ENCODE measurements at places on chromosomes 5 and 9.

GRCh38 chr5:36206913-36207312 is 34.8 kb downstream of the NADK2 start:
- ATAC-seq, result no peak

DNA sequence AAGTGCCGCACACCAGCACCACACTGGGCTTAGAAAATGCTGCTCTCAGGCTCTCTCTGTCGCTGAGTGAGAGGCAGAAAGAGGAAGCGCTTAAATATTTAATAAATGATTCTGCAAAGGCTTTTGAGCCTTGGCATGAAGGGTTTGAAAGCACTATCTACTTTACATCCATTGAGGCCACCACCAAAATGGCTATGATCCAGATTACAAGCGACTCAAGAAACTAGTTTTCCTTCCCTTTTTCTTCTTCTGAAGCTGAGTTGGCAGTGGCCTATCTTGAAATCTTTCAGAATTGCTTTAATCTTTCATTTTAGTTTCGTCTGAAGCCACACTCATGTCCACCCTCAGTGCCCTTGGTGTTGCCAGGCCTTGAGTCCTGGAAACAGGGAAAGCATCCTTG is 59.5 kb downstream of the EBF1 start:
- ATAC-seq, result no peak

DNA sequence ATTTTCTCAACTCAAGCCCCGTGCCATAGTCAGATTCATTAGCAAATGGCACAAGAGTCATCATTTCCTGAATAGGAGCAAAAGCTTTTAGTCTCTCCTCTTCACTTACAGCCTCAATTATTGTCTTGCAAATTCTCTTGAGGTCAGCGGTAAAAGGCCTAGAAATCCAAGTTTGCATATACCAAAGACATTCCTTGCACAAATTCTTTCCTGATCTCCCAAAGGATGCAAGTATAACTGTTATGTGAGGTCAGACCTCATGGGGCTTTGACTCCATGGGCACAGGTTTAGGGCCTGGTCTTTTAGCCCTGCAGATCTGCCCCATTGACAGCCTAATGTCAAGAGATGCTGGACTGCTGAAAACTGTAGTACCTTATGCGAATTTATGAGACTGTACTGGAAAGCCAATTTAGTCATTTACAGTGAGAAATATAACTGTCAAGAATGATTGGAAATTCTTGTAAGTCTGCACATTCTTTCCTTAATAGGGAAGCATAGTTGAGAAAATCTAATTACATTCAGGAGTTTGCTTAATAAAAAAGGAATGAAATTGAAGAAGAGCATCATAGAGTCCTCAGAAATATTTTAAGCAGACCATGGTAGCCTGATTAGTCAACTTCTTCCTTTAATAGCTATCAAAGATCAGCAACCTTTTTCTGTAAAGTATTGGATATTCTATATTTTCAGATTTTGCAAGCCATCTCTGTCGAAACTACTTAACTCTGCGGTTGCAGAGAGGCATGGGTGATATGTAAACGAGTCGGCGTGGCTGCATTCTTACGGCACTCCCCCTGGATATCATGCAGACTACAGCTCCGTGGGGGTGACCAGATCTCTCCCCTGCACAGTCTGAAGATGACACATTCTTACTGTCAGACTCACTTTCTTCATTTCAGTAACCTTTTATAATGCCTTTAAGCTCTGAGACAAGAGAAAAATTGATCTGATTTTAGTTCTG is 45.2 kb downstream of the GCNT4 start:
- no peak for ATAC-seq

DNA sequence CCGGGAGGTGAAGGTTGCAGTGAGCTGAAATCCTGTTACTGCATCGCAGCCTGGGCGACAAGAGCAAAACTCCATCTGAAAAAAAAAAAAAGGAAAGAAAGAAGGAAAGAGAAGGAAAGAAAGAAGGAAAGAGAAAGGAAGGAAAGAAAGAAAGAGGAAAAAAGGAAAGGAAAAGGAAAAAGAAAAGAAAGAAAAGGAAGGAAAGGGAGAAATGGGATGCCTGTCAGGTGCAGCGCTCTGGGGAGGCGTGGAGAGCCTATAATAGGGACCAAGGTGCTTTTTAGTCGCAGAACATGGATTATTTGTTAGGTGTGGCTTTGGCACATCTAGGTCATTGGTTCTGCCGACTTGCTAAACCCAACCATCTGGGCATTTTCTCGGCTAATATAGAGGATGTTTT is 17.9 kb downstream of the EXOSC2 start:
- ATAC-seq, result no peak

DNA sequence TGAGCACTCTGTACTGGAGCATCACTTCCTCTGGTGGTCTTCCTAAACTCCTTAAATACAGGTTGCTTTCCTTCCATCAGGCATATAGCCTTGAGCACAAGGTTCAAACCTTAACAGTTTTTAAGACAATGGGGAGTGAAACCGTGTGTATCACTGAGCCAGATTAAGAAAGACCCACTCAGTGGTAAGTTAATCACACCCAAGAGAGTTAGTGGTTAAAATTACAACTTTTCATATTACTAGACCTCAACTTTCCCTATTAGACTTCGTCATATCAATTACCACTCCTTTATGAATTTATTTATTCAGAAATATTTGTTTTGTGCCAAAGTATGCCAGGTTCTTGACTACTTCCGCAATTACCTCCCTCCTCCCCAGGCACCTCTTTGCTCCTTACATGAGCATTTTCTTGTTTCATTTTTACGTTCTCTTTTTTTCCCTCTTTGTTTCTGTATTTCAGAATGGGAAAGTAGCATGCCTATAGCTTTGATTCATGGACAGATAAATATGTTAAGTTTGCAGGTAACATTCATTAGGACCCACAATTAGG is 351.0 kb downstream of the KIAA0825 start:
- no peak for ATAC-seq

DNA sequence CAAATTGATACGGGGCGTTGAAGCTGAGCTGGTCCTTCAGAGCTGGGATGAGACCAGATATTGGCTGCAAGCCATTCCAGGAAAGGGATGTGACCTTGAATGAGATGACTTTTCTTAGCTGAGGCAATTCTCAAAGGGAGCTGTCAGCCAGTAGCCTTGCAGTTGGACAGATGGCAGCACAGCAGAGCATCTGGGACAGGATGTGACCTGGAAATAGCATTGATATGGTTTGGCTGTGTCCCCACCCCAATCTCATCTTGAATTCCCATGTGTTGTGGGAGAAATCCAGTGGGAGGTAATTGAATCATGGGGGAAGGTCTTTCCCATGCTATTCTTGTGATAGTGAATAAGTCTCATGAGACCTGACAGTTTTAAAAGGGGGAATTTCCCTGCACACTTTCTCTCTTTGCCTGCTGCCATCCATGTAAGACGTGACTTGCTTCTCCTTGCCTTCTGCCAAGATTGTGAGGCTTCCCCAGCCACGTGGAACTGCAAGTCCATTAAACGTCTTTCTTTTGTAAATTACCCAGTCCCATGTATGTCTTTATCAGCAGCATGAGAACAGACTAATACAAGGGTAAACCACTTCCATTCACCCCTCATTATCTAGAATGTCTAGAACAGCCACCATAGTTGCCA is 19.8 kb upstream of the MTX3 start:
- ATAC-seq, result no peak

- ATAC-seq, result no peak
Observed at GRCh38 chr5:75148051-75148450, 88.6 kb downstream of the ANKRD31 start.

- ATAC-seq, result no peak
Observed at GRCh38 chr5:89988998-89989655, 420.4 kb downstream of the CETN3 start.

DNA sequence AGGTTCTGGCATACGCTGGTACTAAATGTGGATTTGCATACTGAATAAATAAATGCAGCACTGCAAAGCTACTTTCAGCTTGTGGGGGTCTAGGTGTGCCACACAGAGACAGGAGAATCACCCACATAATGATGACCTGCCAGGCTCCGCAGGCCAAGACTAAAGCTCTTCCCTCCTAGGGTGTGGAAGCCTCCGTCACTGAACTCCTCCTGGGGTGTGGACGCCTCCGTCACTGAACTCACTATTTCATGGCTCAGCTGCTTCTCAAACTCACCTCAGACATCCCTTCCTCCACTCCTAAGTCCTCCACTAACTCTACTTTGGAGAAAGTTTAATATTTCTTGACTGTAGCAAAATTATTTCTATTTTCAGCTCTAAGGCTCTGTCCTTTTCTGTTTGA is 65.3 kb upstream of the GOLPH3 start:
- no peak for ATAC-seq

DNA sequence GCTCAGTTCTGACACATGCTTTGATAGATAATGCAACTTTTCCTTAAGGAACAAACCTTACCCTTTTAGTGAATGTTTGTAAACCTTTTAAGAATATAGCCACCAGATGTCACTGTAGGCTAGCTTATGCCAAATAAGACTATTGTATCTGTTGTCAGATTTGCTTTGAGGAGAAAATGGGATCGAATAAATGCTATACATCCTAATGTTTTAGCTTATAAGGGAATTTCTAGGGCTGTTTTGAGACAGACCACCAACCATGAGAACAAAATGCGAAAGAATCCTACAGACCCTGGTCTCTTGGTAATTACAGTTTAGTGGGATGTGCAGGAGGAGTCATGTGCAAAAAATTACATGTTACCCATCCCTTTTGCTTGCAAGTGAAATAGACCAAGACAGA is 127.6 kb upstream of the NMUR2 start:
- no peak for ATAC-seq

GRCh38 chr9:82668689-82669199 is 394.2 kb downstream of the RASEF start:
- ATAC-seq, result no peak

GRCh38 chr5:59489551-59489950 is 404.0 kb downstream of the PDE4D start:
- ATAC-seq, result no peak

DNA sequence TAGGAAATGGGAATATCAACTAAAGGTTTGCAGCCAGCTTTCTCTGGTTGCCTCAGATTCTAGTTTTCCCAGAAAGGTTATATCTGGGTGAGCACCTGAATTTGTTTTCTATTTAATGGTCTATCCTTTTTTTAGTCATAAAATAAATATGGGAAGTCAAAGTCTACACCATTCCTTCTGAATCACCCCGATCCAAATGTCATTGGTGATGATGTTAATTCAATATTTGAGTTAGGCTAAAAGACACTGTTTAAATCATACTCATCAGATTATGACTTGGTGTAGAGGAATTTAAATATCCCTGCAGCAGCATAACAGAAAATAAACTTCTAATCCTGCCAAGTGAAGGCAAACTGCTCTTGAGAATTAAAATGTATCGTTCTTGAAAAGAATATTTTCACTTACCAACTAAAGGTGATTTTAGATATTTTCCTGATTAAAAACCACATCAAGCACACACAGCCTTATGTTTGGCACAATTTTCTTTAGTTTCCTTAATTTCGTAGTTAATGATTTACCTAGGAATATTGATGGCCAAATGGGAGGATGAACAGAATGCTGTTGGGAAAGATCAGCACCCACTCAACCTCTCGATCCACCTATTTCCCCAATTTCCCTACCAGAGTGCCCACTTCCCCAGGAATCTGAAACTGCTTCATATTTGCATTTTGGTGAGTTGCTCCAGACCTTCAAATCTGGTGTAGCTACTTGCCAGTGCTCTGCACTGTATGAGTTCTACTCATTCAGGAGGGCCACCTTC is 103.1 kb upstream of the TSLP start:
- ATAC-seq, result no peak

DNA sequence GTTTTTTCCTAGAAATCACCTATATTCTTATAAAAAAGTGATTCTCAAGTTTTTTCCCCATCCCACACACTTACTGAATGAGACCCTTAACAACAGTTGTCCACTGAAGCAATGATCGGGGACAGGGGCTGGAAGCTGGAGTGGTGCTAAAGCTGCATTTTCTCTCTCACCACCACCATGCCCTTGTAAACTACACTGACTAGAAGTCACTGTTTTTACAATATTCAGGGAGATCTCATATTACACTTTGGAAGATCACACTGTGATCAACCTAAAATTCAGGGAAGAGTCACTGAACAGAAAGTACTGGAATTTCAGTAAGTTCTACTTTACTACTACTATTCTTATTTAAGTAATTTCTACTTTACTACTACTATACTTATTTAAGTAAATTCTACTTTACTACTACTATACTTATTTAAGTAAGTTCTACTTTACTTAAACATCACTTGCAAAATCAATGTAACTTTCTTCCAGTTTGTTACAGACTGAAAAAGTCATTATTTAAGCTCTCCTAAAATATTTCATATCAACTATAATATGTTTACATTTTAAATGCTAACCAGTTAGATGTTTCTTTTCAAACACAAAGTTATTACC is 164.3 kb downstream of the AGTPBP1 start:
- no peak for ATAC-seq

GRCh38 chr9:5857928-5858327 is 25.0 kb upstream of the ERMP1 start:
- no peak for ATAC-seq

DNA sequence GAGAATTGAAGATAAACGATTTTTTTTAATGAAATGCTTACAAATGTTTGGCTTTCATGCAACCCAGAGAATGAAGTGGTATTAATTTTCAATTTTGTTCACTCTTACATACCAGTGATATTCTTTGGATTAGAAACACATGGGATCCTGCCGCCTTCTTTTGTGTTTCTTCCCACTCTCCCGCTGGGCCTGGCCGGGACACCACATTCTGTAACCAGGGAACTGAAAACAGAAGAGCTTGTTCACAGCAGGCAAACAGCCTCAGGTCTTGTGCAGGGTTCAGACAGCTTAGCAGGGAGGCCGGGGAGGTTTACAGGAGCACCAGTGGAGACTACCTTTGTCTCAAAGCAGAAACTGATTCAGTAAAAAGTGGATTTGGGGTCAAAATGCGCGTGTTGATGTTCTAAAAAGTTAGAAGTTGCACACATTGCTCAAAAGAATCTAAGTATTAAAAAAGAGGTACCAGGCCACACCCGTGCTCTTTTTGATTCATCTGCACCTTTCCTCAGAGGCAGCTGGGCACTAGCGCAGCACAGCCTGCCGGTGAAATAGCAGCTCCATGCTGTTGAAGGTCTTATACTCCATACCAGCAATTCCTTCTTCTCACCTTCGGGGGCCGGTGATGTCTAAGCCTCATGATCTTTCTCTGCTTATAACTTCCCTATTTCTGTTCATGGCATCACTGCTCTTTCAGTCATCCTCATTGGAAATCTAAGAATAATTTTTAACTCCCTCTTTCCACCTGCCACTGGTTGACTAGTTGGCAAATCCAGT is 67.1 kb downstream of the GRAMD2B start:
- ATAC-seq, result no peak

GRCh38 chr5:181099602-181100086 is 31.3 kb downstream of the OR2V1 start:
- ATAC-seq, result no peak

GRCh38 chr5:27208051-27208450 is 169.7 kb upstream of the CDH9 start:
- no peak for ATAC-seq

GRCh38 chr5:171724468-171725204 is 61.0 kb upstream of the SMIM23 start:
- ATAC-seq, result no peak

DNA sequence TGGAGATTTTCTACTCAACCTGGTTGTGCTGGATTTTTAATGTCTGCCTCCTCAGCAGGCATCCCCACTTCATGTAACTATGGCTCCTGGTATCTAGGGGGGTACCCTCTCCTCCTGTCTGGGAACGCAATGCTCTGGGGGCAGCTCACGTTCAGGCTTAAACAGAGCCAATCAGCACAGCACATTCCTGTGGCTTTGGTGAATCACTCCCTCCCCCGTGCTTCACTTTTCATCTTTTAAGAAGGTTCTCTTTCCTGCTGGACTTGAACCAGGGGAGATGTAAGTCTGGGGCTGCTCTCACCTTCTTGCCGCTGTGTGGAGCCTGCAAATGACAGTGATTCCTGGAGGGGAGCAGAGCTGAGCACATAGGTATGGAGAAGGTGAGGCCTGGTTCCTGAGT is 101.2 kb downstream of the MSX2 start:
- ATAC-seq, result no peak

GRCh38 chr5:177404641-177405179 is 4.2 kb upstream of the PFN3 start:
- no peak for ATAC-seq
